ENCODE measurements at places on chromosomes 1 and 21.

- no peak for DNase-seq
These were observed 11.2 kb downstream of the PDZK1IP1 start for GRCh38 chr1:47178654-47179016.

DNA sequence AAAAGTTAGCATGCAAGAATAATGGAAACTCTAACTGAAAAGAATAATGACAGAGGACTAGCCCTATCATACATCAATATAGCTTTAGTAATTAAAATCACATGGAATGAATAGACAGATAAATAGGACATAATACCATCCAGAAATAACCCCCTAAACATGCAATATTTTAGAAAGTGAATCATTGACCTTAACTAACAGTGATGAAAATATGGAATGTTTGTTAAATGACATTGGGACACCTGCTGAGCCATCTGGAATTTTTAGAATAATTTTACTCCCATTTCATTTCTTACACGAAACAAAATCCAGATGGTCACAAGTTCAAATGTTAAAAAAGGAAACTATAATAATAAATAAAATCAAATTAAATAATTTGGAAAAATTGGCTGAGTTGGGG, 53.1 kb upstream of the FMO3 start:
- no peak for DNase-seq

DNA sequence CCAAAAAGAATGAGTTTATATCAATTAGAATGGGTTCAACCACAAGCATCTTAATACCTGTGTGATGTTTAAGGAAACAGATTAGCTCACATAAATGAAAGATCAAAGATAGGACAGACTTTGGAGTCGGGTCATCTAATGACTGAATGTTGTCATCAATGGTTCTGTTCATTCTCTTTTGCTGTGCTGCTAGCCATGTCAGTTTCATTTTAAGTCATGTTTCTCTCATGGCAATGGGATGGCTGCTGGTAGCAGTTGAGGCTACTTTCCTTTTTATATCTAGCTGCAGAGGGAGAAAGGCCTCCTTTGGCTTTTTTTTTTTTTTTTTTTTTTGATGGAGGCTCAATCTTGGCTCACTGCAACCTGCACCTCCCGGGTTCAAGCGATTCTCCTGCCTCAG, 86.9 kb upstream of the SPAG17 start:
- DNase-seq, result no peak

- DNase-seq, result no peak
These were observed 75.9 kb downstream of the CAMTA1 start for GRCh38 chr1:6861075-6861724.

- DNase-seq, result peak; percentile 43
These were observed 51.8 kb downstream of the EDN2 start for GRCh38 chr1:41432481-41433280.

DNA sequence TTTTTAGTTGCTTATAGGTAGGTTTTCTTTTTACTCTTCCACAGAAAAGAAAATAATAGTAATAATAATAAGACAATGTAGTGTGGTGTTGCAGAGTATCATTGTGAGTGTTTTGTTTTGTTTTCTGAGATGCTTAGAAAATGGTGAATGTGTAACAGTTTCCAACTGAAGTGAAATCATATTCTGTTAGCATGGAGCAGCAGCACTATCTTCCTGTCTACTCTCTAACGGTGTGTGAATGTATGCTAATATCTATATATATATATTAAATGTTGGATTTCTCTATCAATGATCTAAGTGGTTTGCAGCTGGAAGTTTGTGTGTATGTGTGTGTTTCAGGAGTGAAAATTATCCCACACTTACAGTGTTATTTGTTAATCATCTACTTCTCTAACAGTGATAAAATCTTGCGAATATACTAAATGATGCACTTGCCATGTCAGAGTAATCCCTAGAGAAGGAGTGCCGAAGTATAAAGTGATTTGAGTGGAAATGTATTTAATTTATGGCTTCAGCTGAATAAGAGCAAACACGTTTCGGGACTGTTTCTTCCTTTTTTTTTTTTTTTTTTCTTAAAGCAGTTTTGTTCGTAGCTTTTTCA, 377 bp downstream of the SAMD13 start:
- DNase-seq, result no peak

DNA sequence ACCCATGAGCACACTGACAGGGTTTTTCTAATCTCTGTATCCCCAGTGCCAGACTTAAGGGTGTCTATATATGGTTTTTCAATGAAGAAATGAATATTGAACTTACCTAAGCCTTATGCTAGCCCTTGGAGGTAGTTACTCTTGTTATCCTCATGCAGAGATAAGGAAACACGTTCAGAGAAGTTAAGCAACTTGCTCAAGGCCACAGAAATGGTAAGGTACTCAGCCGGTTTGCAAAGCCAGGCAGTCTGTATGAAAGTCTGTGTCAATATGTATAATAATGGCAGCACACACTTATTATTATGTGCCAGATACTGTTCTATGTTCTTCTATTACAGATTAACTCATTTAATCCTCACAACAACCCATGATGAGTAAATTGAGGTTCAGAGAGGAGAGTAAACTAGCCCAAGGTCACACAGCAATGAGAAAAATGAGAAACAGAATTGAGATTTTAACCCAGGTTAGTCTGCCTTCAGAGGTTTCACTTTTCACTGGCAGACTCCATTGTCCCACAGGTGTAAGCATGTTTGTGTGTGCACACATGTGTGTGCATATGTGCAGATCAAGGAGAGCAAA, 54.6 kb upstream of the CSF3R start:
- DNase-seq, result no peak

DNA sequence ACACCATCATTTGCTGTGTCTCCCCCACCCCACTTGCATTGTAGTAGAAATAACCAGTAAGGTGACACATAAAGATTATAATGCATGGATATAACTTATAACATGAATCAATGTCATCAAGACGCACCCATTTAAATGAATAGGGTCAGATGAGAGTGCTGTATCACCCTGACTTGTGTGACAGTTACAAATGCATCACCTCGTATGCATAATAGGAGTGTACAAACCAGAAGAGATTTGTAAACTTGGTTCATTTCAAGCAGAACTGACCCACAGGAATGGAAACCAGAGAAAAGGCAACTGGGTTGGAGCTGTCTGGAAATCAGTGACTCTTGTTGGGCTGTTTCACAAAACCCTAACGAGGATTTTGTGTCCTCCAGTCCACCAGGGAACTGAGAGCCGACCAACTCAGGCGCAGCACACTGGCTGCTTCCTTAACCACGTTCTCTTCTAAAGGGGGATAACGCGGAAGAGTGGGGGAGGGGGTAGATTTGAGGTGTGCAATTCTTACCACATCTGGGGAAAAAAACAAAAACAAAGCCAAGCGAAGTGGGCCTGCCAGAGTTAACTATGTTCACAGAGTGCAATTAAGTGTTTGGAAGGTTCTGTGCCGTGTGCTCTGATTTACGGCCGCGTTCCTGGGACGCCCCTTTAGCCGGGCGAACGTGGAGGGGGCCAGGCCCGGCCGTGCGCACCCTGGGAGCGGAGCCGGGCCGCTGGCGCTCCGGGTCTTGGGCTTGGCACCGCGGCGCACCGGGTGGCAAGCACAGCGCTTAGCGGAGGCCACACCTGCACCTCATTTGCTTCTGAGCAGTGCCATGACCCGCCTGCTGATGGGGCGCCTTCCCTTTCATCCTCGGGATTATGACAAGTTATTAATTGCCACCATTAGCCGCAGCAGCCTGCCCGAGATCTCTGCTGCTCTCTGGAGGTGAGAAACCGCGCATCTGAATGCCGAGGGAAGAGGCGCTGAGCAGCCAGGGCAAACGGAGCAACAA, 248.8 kb upstream of the FOXD3 start:
- DNase-seq, result no peak

GRCh38 chr1:110348771-110349170, 9.6 kb downstream of the RBM15 start:
- DNase-seq, result no peak

DNA sequence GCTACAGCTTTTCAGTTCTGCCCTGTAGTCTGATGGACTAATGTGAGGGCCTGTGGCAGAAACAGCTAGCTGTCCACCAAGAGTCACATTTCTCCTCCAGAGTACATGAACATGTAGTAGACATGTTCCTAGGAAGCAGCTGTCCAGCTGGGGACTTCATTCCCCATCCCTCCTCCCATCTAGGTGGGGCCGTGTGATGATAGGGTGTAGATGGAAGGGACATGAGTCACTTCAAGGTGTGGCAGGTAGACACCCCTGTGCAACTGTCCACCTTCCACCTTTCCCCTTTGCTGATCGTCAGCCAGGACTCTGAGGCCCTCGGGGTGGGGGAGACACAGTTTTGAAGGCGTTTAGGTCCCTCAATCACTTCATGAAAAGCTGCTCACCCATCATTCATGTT, 3.6 kb upstream of the RD3 start:
- no peak for DNase-seq

- no peak for DNase-seq
These were observed 693 bp downstream of the RAB4A start for GRCh38 chr1:229271448-229272159.

GRCh38 chr1:33380811-33381210, 50.1 kb downstream of the PHC2 start:
- DNase-seq, result no peak

DNA sequence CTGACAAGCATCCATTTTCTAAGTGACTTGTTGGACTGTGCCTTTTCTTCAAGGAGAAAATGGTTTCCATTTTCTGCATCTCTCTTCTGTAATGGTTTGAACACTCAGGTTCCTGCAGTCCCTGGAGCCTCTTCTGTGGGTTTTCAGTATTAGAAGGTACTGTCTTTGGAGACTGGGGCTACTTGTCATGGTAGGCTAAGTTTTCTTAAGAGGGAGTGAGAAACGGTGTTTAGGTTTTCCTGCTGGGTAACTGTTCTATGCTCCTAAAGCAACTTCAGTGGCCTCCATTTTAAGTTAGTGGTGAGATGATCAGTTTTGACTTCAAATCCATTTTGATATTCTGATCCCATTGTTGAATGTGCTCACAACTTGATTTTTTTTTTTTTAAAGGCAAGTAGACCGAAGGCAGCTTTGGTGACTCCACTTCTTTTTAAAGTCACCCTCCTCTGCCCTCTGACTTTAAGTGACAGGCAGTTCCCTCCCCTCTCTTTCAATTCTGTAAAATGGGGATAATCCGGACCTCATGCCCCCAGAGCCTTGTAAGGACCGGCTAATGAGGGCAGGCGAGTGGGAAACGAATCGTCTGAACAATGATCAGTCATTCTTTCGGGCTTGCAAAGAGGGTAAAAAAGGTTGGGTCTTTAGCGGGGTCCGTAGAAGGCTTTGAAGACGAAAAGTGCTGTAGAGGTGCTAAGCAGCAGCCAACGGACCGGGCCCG, 1.0 kb upstream of the ARID1A start:
- no peak for DNase-seq

DNA sequence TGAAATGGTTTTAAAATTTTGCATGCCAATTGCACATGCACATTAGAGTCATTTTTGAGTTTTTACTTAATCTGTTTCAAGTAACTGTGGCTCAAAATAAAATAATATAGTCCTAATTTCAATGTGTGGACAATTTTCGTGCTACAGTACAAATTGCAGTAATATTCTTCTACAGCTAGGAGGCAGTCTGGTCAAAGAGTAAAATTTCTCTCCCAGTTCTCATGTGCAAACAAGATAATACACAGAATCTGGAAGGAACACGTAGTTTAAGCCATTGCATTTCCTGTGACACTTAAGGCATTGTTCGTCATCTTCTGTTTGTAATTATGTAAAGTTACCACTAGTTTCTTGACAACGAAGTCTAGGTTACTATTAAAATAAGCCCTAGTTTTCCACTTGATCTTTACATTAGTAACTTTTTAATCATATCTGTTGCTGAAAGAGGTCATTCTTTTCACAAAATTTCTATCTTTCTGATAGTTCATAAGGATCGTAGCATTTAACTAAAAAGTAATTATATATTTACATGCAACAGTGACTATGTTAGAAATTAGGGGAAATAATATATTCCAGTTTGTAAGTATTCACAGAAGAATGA, 28.9 kb downstream of the ODR4 start:
- no peak for DNase-seq

DNA sequence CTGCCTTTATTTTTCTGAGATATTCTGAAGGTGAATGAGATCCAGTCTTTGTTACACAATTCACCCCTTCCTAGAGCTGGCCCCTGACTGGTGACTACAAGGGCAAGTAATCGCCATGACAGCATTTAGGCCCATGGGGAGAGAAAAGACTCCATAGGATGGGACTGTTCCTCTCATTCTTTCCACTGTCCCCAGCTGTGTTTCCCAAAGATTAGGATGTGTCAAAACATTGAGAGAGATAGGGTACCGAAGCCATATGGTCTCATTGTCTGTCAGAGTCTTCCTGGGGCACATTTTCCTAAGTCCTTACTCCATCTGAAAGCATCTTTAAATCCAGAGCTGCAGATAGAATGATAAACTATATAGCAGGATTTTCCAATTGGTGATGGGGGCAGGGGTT, 423.5 kb downstream of the OMA1 start:
- no peak for DNase-seq

DNA sequence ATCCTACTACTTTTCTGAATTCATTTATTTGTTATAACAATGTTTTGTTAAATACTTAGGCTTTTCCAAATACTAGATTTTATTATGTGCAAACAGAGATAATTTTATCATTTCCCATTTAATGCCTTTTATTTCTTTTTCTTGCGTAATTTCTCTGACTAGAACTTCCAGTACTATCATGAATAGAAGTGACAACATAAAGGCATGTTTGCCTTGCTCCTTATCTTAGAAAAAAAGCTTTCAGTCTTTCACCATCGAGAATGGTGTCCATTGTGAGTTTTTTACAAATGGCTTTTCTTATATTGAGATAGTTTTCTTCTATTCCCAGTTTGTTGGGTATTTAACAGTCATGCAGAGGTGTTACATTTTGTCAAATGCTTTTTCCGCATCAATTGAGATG, 453.1 kb upstream of the ZP4 start:
- DNase-seq, result no peak

DNA sequence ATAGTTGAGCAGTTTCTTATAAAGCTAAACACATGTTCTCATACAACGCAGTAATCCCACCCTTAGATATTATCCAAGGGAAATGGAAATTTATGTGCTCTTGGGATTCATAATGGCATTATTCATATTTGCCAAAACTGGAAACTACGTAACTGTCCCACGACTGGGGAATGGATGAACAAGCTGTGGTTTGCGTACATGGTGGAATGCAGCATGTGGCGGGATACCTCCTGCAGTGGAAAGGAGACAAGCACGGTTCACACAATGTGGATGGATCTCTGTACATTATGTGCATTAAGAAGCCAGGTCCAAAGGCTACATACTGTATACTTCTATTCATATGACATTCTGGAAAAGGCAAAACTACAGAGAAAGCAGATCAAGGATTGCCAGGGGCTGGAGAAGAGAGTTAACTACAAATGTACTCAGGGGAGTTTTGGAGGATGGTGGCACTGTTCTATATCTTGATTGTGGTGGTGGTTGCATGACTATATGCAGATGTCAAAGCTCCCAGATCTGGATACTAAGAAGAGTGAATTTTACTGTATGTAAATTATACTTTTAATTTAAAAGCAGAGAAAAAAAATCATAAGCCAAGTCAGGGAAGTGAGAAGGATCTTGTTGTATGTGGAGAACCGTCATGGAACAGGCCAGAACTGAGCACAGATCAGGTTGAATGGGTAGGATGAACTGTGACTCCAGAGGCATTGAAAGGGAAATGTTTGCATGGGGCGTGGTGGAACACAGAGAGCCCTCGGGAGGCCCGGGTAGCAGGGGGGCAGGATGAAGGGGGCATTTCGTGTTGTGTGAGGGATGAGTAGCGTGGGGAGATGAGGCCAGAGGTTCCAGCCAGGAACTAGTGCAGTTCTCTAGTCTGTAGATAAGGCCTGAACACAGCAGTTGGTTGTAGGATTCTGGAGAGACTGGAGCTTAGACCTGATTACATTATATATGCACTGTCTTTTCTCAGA, 90.7 kb downstream of the GALNT2 start:
- no peak for DNase-seq

- no peak for DNase-seq
These were observed 57.9 kb upstream of the KANK4 start for GRCh38 chr1:62377043-62377562.
